Naive B cell (primary cell): ENCODE measurements at places on chromosomes 4 and X.

- peaks cover 3% of the 10 kb centered on the region for H3K4me1 ChIP-seq
- no peak overlapping the region for H3K4me3 ChIP-seq
- no peak for DNase-seq
- H3K36me3 ChIP-seq = no peaks in the 10 kb centered on the region
Observed at GRCh38 chr4:17646693-17647092, 32.3 kb downstream of the MED28 start.

- peaks cover 24% of the 10 kb centered on the region for H3K36me3 ChIP-seq
- H3K4me3 ChIP-seq = no peak overlapping the region
- peaks cover 34% of the 10 kb centered on the region for H3K4me1 ChIP-seq
- H3K27ac ChIP-seq = no peak overlapping the region
- DNase-seq = no peak
Observed at GRCh38 chr4:38983291-38983690, 48.9 kb downstream of the TMEM156 start.

GRCh38 chr4:146477054-146477453 is 44.7 kb downstream of the SLC10A7 start:
- H3K36me3 ChIP-seq = peaks cover 15% of the 10 kb centered on the region
- no peak overlapping the region for H3K4me3 ChIP-seq
- peaks cover 13% of the 10 kb centered on the region for H3K4me1 ChIP-seq

DNA sequence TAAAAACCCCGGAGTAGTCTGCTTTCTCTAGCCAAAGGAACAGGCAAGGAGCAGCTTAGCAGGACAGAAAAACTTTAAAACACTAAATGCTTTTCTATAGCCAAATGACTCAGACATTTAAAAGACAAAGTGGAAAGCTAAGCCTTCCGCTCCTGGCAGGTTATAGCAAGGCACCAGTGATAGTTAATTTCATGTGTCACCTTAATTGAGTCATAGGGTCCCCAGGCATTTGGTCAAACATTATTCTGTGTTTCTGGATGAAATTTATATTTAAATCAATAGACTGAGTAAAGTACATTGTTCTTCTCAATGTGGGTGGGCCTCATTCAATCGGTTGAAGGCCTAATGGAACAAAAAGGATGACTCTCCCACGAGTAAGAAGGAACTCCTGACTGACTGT is 885.7 kb upstream of the ADGRL3 start:
- DNase-seq = no peak
- H3K4me1 ChIP-seq = no peaks in the 10 kb centered on the region
- no peaks in the 10 kb centered on the region for H3K27me3 ChIP-seq
- no peak overlapping the region for H3K27ac ChIP-seq
- no peaks in the 10 kb centered on the region for H3K36me3 ChIP-seq

- no peaks in the 10 kb centered on the region for H3K36me3 ChIP-seq
- H3K4me3 ChIP-seq = no peak overlapping the region
- H3K27ac ChIP-seq = no peak overlapping the region
Observed at GRCh38 chrX:2974961-2975360, 31.4 kb upstream of the ARSH start.

DNA sequence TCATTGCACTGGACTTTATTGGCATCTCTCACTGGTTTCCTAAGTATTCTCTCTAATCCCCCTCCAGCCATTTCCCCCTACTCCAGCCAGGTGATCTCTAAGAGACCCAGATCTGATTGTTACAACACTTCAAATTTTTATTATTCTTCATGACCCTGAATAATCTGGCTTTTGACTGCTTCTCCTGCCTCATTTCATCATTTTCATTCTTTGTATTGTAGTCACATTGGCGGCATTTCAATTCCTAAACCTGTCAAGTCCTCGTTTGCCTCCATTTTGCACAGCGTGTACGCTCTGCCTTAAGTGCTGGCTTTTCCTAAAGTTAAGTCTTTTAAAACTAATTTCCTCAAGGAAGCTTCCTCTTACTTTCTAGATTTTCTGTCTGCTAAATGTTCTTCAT is 31.6 kb downstream of the UBE2K start:
- H3K27ac ChIP-seq = peak overlapping the region; percentile 41
- no peaks in the 10 kb centered on the region for H3K36me3 ChIP-seq
- H3K27me3 ChIP-seq = no peaks in the 10 kb centered on the region
- no peak overlapping the region for H3K4me3 ChIP-seq

GRCh38 chr4:157220371-157220881 is at the start of gene GRIA2:
Gene GRIA2, plus strand, starts transcription at chr4:157220728. Its CDS starts 315 bp downstream, at chr4:157221043.
- H3K27me3 ChIP-seq = peaks cover 49% of the 10 kb centered on the region
- no peak within 1 kb of the TSS for H3K27ac ChIP-seq
- DNase-seq = no peak
- H3K36me3 ChIP-seq = peaks cover 25% of the 10 kb centered on the region

- DNase-seq = no peak
- H3K27ac ChIP-seq = no peak overlapping the region
- peaks cover 7% of the 10 kb centered on the region for H3K27me3 ChIP-seq
- no peaks in the 10 kb centered on the region for H3K4me1 ChIP-seq
Observed at GRCh38 chr4:7753271-7753670, 186.4 kb downstream of the AFAP1 start.
